Lung (tissue), 17 donors: ENCODE measurements at places on chromosomes 1 and 21. TPM values are rescaled to one million over a fixed set of nuclear protein-coding genes. Genes with fewer than 3 reads are reported as not detected.

DNA sequence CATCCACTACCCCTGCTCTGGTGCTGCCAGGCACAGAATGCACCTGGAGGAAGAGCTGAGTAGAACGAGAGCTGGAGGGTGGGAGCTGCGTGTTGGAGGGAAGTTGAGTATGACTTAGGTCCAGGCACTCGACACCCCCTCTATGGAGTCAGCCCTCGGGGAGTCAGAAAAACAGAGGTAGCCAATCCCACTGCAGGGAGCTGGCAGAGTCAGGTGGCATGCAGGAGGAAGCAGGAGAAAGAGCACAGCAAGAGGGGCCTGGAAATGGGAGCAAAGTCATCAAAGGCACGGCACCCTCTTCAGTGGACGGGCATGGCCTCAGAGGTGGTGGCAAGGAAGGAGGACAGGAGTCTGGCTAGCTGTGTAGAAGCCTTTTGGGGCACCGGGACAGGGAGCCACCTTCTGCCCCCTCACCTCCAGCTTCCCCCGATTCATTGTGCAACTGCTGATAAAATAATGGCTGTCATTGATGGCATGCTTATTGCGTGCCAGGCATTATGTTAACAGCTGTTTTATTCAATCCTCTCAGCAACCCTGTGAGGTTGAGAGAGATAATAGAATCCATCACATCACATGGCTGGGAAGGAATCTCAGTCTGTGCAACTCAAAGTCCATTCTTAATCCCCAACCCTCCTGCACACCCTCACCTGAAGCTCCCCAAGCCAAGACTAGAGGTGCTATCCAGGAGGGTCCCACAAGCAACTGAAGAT, 42.0 kb downstream of the C1orf198 start:
- H3K27me3 ChIP-seq, result no peaks in the 10 kb centered on the region
- no peak for DNase-seq

DNA sequence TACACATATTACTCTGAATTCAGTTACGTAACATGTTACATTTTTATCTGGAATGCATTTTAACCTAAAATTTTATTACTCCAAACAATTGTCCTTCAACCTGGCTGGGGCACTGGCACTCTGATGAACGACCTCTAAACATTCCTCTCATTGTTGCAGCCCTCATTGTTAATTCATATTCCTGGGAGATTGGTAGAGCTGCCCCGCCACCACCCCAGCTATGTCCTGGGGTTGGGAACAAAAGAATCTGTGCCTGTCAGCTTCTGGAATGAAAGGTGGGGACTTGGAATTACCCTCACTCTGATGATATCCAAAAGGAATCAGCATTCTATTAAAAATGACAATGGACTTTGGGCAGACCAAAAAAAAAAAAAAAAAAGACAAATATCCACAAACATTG, 38.0 kb upstream of the DESI2 start:
- no peak for DNase-seq
- no peaks in the 10 kb centered on the region for H3K4me1 ChIP-seq
- no peak overlapping the region for H3K4me3 ChIP-seq
- H3K27ac ChIP-seq, result peak overlapping the region; percentile 76
- no peaks in the 10 kb centered on the region for H3K36me3 ChIP-seq
- H3K27me3 ChIP-seq, result no peaks in the 10 kb centered on the region

DNA sequence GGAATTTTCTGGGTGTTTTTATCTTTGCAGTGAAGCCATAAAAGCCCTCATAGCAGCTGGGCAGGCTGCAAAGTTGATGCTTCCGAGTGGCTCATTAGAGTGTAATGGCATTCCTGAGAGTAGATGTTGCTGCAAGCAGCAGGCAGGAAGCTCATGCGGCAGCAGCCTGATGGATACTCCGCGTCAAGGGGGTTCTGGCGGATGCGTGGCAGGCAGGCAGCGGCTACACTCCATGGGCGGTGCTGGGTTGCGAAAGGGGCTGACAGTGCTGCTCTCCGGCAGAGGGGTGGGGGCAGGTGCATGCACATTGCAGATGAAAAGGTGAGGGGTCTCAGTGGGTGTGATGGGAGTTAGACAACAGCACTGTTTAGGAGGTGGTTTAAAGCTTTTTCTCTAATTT, 93.2 kb upstream of the AJAP1 start:
- H3K27me3 ChIP-seq, result no peaks in the 10 kb centered on the region
- no peak overlapping the region for H3K27ac ChIP-seq
- no peak overlapping the region for H3K4me3 ChIP-seq
- DNase-seq, result no peak

DNA sequence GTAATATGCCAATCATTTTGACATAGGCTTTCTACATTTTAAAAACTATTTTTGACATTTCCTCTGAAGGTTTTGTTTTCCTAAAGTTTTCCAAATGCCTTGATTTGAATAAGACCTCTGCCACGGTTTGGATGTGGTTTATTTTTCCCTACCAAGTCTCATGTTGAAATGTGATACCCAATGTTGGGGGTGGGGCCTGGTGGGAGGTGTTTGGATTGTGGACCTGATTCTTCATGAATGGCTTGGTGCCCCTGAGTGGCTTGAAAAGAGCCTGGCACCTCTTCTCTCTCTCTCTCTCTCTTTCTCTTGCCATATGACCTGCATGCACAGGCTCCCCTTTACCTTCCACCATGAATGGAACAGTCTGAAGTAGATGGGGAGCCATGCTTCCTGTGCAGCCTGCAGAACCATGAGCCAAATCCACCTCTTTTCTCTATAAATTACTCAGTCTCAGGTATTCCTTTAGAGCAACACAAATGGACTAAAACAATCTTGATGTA, 14.8 kb downstream of the MMEL1 start:
- no peak overlapping the region for H3K27ac ChIP-seq
- H3K4me3 ChIP-seq, result no peak overlapping the region
- no peaks in the 10 kb centered on the region for H3K36me3 ChIP-seq
- DNase-seq, result no peak
- no peaks in the 10 kb centered on the region for H3K4me1 ChIP-seq
- H3K27me3 ChIP-seq, result no peaks in the 10 kb centered on the region

DNA sequence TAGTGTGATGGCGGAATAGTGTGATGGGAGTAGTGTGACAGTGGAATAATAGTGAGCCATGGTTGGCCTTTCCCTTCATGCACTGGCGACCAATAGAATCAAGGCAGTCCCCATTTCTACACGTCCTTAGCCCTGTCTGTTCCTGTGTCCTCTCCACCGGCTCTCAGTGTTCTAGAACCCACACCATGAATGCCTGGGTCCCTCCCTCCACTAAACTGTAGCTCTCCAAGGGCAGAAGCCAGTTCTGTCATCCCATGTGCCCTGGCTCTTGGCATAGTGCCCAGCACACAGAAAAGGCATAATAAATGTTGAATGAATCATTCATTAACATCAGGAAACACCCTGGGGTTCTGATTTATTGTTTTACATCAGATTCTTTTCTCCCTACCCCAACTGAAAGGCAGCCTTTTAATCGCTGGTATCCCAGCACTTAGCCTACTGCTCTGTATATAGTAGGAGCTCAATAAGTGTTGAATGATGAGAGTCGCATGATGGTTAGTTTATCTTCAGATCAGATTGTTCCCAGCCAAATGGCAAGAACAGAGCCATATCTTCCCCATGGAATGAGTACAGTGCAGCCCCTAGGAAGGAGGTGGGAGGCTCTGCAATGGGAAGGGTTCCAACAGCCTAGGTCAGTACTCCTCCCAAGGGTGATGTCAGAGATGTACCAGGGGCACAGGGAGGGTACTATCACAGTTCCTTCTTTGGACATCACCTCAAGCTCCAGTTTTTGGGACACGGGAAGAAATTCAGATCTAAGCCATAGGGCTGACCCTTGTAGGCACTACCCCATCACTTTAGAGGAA, 325.7 kb downstream of the HHAT start:
- H3K4me3 ChIP-seq, result no peak overlapping the region
- no peak for DNase-seq
- H3K4me1 ChIP-seq, result no peaks in the 10 kb centered on the region
- no peaks in the 10 kb centered on the region for H3K36me3 ChIP-seq
- H3K27ac ChIP-seq, result no peak overlapping the region

GRCh38 chr1:3393024-3393986, 61.2 kb upstream of the ARHGEF16 start:
- no peak overlapping the region for H3K4me3 ChIP-seq
- H3K27ac ChIP-seq, result peak overlapping the region; percentile 63
- H3K4me1 ChIP-seq, result peaks cover 6% of the 10 kb centered on the region

DNA sequence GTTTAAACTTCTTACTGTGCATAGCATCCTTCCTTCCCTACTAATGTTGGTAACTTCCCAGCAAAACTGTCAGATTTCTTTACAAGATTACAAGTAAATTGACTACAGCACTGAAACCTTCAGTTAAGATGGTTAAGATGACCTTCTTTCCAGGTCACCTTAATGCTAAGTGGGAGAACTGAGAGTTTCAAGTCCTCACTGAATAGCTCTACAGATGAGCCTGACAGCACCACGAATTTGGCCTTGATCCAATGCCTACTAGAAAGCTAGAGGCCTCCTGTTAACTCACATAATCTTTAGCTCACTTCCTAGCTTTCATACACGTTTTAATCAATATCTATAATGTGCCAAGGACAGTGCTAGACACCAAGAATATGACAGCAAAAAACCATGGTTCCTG, 276.0 kb upstream of the PLD5 start:
- H3K27me3 ChIP-seq, result no peaks in the 10 kb centered on the region
- H3K4me1 ChIP-seq, result no peaks in the 10 kb centered on the region
- no peak for DNase-seq
- no peak overlapping the region for H3K27ac ChIP-seq
- no peak overlapping the region for H3K4me3 ChIP-seq

- no peak overlapping the region for H3K27ac ChIP-seq
- H3K4me1 ChIP-seq, result no peaks in the 10 kb centered on the region
- no peak overlapping the region for H3K4me3 ChIP-seq
- H3K27me3 ChIP-seq, result no peaks in the 10 kb centered on the region
These were observed 56.5 kb downstream of the HHAT start for GRCh38 chr1:210385228-210385627.

DNA sequence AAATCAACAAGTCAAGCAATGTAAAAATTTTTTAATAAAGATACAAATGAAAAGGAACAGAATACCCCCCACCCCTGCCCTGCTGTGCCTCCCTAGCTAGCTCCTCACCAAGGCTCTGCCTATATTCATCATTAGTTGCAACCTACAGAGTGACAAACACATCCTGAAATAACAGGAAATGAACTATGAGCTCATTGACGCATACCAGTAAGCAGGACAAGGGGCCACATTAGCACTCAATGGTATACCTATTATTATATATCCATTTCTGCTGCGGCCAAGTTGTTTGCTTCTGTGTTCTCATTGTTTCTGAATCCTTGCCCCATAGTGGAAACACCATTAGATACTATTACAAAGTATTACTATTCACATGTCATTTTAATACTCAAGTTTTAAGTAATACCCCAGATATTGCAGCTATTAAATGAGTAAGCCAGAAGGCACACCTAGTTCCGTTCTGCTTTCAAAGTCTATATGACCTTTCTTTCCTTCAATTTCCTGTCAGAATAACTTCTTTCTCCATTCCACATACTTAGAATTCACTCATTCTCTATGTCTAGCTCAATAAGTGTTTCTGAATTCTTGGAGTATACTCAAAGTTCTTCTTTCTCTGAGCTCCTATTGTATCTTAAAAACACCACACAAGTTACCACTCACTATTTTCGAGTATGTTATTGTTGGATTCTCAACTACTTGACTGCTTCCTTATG, 1214.9 kb downstream of the PLA2G4A start:
- H3K4me3 ChIP-seq, result no peak overlapping the region
- no peaks in the 10 kb centered on the region for H3K36me3 ChIP-seq
- H3K27me3 ChIP-seq, result no peaks in the 10 kb centered on the region
- no peak overlapping the region for H3K27ac ChIP-seq
- DNase-seq, result no peak

- H3K4me3 ChIP-seq, result no peak overlapping the region
- DNase-seq, result no peak
- no peak overlapping the region for H3K27ac ChIP-seq
- peaks cover 36% of the 10 kb centered on the region for H3K4me1 ChIP-seq
- no peaks in the 10 kb centered on the region for H3K36me3 ChIP-seq
These were observed 72.7 kb upstream of the DPH5 start for GRCh38 chr1:101098327-101098726.

DNA sequence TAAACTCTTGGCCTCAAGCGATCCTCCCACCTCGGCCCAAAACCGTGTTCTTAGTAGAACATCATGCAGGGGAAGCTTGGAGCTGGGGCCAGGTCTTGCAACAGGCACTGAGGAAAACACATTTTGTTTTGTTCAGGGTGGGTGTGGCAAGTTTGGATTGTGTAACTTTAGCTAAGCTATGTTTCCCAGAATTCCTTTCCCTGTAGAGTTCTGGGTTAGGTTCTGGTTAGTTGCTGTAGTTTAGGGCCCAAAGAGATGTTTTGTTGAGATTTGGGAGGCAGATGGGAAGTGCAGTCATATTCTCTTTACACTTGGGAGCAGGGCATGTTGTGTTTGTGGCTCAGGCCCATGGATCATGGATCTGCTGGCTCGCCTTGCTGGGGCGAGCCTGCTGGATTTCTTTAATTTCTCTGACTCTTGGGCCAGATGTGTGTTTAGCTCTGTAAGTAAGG, 24.0 kb downstream of the PLA2G5 start:
- peak; percentile 54 for DNase-seq
- H3K4me3 ChIP-seq, result no peak overlapping the region
- no peaks in the 10 kb centered on the region for H3K27me3 ChIP-seq
- H3K36me3 ChIP-seq, result no peaks in the 10 kb centered on the region
- H3K4me1 ChIP-seq, result peaks cover 4% of the 10 kb centered on the region
- no peak overlapping the region for H3K27ac ChIP-seq

DNA sequence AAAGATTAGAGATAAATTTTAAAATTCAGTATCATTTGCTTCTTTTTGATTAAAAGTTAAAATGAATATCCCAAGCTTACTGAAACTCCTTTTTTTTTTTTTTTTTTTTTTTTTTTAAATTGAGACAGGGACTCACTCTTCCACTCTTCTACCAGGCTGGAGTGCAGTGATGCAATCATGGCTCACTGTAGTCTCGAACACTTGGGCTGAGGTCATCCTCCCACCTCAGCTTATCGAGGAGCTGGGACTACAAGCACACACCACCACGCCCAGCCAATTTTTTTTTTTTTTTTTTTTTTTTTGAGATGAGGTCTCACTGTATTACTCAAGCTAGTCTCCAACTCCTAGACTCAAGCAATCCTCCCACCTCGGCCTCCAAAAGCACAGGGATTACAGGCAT, 92.1 kb upstream of the RGS18 start:
- H3K27me3 ChIP-seq, result no peaks in the 10 kb centered on the region
- no peaks in the 10 kb centered on the region for H3K4me1 ChIP-seq
- H3K27ac ChIP-seq, result no peak overlapping the region
- H3K4me3 ChIP-seq, result no peak overlapping the region
- DNase-seq, result no peak

GRCh38 chr21:43193651-43194302, 25.0 kb downstream of the CRYAA start:
- DNase-seq, result peak; percentile 85
- H3K4me1 ChIP-seq, result peaks cover 3% of the 10 kb centered on the region
- no peak overlapping the region for H3K27ac ChIP-seq
- no peaks in the 10 kb centered on the region for H3K36me3 ChIP-seq

Gene ZBTB8A
- 8.4 TPM for total RNA-seq

Gene RIT1
- total RNA-seq, result 43.6 TPM

Gene CLCA1
- 0.15 TPM for total RNA-seq

Gene NR1I3
- total RNA-seq, result not detected

Gene GMEB1
- 11.6 TPM for total RNA-seq

Gene S100B
- total RNA-seq, result 3.2 TPM

Gene WDR64
- not detected for total RNA-seq
